Activated CD4-positive, alpha-beta T cell treated with anti-CD3 and anti-CD28 coated beads, Interleukin-2, amount 50 U/mL, for 1 hour (primary cell): ENCODE measurements at places on chromosomes 2 and 18.

DNA sequence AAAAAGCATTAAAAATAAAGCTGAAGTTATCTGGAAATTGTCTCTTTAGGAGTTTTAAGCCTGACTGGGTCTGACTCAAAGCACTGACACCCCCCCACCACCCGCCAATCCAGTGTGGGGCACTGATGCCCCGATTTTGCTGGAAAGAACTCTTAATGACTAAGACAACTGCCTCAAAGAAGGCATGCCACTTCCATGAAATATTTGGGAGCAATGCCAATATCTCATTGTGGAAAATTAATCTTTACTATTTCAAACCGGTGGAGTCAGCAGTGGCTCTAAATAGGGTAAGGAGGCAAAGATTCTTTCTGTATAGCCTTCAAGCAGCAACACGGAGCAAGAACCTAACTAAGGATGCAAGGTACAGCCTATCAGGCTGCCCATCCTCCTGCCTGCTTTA lies 4.5 kb downstream of the FKBP7 start:
- no peak for DNase-seq

GRCh38 chr2:205959521-205959920 lies 126.5 kb downstream of the INO80D start:
- DNase-seq, result no peak

DNA sequence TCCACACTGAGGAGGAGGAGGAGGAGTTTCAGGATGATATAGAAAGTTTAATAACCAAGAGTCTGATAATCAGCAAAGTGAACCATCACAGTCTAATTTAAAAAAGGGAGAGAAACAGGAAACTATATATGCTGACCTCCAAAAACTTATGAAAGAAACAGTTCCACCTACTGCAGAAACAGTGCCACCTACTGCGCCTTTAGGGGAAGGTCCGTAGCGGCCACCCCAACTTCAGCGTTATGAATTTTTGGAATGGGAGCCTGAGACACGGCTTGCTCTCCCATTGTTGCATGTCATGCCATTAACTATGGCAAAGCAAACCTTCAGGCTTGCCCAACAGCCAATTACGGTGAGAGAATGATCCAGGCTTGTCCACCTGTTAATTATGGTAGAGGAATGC lies 1719.2 kb upstream of the LRRTM1 start:
- DNase-seq, result no peak

- no peak for DNase-seq
Measured at GRCh38 chr2:9820020-9820973, 23.0 kb upstream of the TAF1B start.

GRCh38 chr2:26710743-26711456 lies 18.4 kb downstream of the KCNK3 start:
- no peak for DNase-seq

GRCh38 chr2:161044095-161044865 lies 115.9 kb upstream of the TANK start:
- no peak for DNase-seq

- DNase-seq, result no peak
Measured at GRCh38 chr2:168521053-168521741, 65.1 kb downstream of the CERS6 start.

- no peak for DNase-seq
Measured at GRCh38 chr2:120534457-120534856, 188.5 kb downstream of the INHBB start.

DNA sequence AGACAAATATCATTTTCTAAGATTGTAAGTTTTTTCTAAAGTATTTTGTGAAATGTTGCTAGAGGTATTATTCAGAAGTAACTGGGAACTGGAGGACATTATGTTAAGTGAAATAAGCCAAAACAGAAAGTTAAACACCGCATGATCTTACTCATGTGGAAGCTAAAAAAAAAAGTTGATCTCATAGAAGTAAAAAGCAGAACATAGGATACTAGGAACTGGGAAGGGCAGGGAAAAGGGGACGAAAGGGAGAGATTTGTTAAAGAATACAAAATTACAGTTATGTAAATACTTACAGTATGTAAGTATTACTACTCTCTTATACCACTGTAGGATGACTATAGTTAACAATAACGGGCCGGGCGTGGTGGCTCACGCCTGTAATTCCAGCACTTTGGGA lies 46.7 kb upstream of the CDKL4 start:
- no peak for DNase-seq
